ENCODE measurements at places on chromosomes 5 and 9. TPM values are rescaled to one million over a fixed set of nuclear protein-coding genes. Genes with fewer than 3 reads are reported as not detected.

Gene FOXD4L6
- not detected for total RNA-seq

- no peaks in the 10 kb centered on the region for H3K4me1 ChIP-seq
- H3K36me3 ChIP-seq = no peaks in the 10 kb centered on the region
- no peaks in the 10 kb centered on the region for H3K27me3 ChIP-seq
- no peak overlapping the region for H3K27ac ChIP-seq
- no peak overlapping the region for H3K4me3 ChIP-seq
Observed at GRCh38 chr5:102138243-102138653, 157.8 kb downstream of the SLCO4C1 start.

GRCh38 chr5:82560561-82560960 lies 282.4 kb upstream of the RPS23 start:
- no peaks in the 10 kb centered on the region for H3K36me3 ChIP-seq
- no peaks in the 10 kb centered on the region for H3K4me1 ChIP-seq
- H3K4me3 ChIP-seq = no peak overlapping the region
- no peak overlapping the region for H3K27ac ChIP-seq
- H3K27me3 ChIP-seq = no peaks in the 10 kb centered on the region
- DNase-seq = no peak

DNA sequence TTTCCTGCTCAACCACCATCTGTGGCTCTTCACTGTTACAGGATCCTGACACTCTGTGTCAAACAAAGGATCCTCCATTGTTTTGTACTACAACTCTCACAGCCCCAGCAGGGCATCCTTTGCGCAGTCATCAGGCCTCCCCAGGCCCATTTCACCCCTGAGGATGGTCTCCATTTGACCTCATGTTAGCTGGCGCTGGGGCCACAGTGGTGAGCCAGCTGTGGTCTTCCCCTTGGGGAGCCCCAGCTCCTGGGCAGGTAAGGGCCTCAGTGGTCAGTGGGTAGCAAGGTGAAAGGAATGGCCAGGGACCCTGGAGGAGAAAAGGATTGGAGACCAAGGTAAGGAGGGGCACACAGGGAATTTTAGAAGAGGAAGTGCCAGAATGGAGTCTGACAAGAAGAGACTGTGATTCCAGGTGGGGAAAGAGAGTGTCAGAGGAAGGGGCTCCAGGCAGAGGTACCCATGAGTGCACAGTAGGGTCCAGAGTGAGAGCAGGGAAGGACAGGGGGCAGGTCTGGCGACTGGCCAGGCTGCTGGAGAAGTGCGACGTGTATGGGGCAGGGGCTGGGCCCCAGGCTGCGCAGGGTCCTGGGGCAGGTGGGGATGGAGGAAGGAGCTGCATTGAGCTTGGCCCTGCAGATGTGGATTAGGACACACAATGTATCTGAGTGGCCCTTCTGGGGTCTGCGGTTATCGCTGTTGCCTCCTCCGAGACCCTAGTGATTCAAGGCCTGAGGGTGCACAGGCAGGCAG lies 109.9 kb downstream of the PHF2 start:
- H3K4me1 ChIP-seq = peaks cover 8% of the 10 kb centered on the region
- no peak overlapping the region for H3K27ac ChIP-seq
- H3K27me3 ChIP-seq = peaks cover 2% of the 10 kb centered on the region
- no peak overlapping the region for H3K4me3 ChIP-seq
- no peaks in the 10 kb centered on the region for H3K36me3 ChIP-seq

- no peak overlapping the region for H3K4me3 ChIP-seq
- DNase-seq = no peak
- H3K27ac ChIP-seq = no peak overlapping the region
Observed at GRCh38 chr5:6950250-6950649, 237.0 kb downstream of the TENT4A start.

Gene ANXA2R
- total RNA-seq = 0.39 TPM

GRCh38 chr9:26669701-26670670 lies 222.6 kb downstream of the CAAP1 start:
- DNase-seq = no peak
- no peak overlapping the region for H3K27ac ChIP-seq
- no peaks in the 10 kb centered on the region for H3K4me1 ChIP-seq

Measured in suprapubic skin (tissue), 4 donors.